ENCODE measurements at places on chromosomes 7 and 10.

DNA sequence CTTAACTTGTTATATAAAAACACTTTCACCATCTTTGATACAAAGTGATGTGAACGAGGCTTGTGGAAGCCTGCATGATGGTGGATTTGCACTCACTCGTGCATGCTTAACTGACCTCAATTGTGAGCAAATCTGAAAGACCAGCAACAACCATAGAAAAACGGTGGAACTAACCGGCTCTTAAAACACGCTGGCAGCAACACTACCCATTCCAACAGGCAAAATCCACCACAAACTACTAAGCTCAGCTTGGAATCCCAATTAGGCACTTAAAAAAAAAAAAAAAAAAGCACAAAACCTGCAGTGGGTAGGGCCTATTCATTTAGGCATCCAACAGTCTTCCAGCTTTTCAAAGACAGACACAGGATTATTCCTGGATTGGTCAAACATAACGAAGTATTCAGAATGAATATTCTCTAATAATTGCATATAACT, 1.8 kb downstream of the GDI2 start:
- DNase-seq = no peak

GRCh38 chr7:4222676-4223075, 459.4 kb upstream of the FOXK1 start:
- no peak for DNase-seq

GRCh38 chr10:11668847-11669610, 57.6 kb upstream of the USP6NL start:
- no peak for DNase-seq

GRCh38 chr10:31678575-31679516, 249.8 kb downstream of the ARHGAP12 start:
- no peak for DNase-seq

GRCh38 chr10:22489467-22489866, 144.2 kb downstream of the SPAG6 start:
- no peak for DNase-seq

DNA sequence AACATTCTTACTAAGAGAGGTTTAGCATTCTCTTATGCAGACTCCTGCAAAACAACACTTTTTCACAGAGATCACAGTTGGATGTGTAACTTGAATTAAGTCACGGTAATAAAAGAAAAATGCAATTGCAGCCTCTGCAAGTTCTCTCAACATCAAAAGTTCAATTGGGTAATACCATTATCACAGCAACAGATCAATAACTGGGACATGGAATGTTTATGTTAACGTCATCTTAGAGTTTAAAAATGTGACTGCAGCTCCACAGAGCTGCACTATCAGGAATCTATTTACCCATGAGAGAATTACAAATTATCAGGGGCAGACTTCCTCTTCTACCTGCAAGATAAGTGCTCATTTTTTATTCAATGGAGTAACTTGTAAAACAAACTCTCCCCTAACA, 86.7 kb downstream of the VSTM4 start:
- no peak for DNase-seq

DNA sequence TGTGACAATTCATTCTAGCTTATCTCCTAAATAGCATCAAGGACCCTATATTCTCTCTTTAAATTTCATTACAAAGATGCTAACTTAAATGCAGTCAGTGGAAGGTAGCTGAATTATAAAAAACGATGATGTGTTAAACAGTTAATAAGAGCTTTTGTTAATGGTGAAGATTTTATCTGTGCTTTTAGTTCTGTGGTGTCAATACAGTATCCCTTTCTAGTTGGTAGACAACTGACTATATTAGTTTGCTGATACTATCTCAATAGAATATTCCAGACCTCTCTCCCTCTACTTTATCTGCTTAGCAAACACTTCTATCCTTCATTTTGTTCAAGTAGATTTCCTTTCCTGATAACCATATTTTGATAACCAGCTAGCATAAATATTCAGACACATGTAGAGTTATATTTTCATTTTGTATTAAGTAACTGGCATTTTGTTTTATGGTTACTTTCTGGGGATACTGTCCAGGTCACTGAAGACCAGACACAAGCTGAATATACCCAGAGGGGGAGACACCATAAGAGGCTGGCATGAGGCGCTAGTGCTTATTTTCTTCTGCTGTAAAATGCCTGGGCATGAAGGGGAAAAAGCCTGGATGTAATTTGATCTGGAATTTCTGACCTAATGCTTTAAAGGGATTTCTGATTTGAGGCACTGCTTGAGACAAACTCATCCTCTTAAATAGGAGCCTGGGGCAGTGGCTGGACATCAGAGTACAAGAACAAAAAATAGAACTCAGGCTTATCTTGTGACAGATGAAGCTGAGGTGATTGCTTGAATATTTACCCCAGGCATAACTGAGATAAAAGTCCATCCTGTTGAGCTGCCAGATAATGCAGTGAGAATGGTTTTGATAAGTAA, 197.5 kb downstream of the MALRD1 start:
- DNase-seq = no peak

- peak; percentile 12 for DNase-seq
These were observed 121.8 kb downstream of the KMT2C start for GRCh38 chr7:152313831-152314604.

- no peak for DNase-seq
These were observed 126.8 kb downstream of the ADRA2A start for GRCh38 chr10:111203615-111204014.

GRCh38 chr10:79434821-79435251, 10.6 kb downstream of the ZCCHC24 start:
- no peak for DNase-seq

- DNase-seq = no peak
These were observed 141.9 kb downstream of the MPP7 start for GRCh38 chr10:28160866-28161405.

DNA sequence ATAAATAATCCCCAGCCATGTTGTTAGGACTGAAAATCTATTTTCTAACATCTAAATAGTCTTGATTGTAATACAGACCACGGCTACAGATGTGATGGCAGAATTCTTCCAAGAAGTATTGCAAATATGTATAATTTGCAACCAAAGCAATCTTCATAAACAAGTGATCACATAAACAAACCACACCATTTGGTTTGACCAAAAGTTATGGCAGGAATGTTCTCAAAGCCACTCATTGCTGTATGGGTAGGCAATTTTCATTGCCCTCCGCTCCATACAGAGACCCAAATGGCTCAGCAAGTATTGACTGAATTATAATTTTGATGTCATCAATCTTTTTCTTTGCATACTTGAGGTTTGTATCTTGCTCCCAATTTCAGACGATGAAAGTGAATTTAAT, 19.0 kb upstream of the RHOBTB1 start:
- DNase-seq = no peak
